ENCODE measurements at places on chromosomes 4 and X.

GRCh38 chrX:154458116-154458953, at the start of gene PLXNA3:
Gene PLXNA3, plus strand, starts transcription at chrX:154458281. Its CDS starts 1,903 bp downstream, at chrX:154460184.
- DNase-seq, result no peak

DNA sequence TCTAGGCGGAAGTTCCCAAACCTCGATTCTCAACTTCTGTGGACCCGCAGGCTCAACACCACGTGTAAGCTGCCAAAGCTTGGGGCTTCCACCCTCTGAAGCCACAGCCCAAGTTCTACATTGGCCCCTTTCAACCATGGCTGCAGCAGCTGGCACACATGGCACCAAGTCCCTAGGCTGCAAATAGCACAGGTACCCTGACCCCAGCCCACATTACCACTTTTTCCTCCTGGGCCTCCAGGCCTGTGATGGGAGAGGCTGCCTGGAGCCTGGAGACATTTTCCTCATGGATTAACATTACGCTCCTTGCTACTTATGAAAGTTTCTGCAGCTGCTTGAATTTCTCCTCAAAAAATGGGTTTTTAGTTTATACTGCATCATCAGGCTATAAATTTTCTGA, 479.5 kb downstream of the PCDH7 start:
- no peak for DNase-seq

- DNase-seq, result peak; percentile 79
These were observed 12.1 kb downstream of the PPA2 start for GRCh38 chr4:105461621-105462382.

DNA sequence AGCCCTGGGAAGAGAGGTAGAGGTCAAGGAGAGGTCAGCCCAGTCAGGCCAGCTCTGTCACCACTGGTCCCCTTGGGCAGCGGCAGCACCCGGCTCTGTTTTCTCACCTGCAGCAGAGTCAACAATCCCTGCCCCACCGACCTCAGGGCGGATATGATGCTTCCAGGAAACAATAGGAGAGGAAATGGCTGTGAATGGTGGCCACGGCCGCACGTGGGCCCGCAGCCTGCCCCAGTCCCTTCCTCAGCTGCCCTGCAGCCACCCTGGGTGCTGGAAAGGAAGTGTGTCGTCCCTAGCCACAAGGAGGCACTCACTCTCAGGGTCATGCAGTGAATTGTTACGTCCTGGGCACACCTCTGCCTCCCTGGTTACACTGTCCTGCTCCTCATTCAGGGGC, 92.5 kb upstream of the ENPP6 start:
- peak; percentile 58 for DNase-seq

- DNase-seq, result no peak
These were observed 23.3 kb downstream of the MECP2 start for GRCh38 chrX:154074199-154074598.

DNA sequence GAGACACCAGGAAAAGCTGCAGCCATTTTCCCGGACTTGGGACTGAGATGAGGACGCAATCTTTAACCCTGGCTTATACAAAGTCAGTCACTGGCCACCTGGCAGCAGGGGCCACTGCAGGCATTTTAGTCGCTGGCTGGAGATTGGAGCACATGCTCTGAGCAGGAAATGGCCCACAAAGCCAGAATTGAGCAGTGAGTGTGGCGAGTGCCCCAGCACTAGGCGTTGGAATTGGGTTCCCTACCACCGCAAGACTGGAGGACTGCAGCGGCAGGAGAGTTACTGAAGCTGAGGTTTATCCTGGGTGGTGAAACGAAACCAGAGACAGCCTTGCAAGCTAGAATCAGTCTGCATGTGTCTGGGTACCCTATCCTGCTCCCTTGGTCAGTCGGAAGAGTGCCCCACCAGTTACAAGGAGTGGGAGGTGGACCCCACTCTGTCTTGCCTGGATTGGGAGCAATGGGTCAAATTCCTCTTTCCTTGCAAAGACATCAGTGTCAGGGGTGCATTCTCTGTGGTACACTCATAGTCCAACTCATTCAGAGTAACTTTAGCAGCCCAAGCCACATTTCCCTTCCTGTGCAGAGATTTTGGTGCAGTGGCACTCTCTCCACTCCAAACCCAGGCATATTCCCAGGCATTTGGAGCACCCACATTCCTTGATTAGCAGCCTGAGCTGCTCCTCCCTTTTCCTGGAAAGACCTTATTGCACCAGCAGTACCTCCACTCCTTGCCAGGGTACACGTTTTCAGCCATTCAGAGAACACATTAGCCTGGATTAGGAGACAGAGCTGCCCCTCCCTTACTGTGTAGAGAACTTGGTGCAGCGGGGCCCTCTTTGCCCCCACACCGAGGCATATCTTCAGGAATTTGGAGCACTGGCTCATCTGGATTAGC, 36.7 kb upstream of the PLK4 start:
- DNase-seq, result no peak

DNA sequence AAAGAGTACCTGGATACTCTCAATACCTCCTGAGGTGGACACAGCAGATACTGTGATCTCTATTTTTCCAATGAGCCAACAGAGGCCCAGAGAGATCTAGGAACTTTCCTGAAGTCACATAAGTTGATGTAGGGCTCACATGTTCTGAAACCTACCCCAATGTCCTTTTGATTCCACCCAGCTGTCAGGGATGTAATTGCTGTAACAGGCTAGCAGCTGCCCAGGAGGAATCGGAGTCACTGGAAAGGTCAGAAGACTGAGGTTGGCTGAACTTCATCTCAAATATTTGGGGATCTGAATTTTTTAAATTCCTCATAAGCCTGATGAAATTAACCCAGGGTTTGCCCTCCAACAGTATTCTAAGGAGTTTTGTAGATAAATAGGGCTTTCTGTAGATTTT, 52.5 kb upstream of the PROM1 start:
- no peak for DNase-seq

DNA sequence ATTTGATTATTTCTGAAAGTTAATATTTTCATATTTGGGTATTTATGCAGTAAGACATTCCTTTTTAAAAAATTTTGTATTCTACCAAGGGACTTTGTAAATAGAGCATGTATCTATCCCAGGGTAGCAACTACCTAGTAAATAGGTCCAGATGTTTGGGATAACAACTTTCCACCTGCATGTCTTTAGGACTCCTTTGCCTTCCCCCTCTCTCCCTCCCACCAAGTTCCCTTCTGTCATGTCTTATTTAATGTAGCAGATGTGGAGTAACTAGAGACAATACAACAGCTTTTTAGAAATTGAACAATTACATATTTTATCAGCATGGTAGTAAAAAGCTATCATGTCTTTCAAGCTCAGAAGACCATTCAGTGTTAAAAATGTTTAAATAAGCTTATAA, 821.0 kb downstream of the C4orf33 start:
- DNase-seq, result no peak

DNA sequence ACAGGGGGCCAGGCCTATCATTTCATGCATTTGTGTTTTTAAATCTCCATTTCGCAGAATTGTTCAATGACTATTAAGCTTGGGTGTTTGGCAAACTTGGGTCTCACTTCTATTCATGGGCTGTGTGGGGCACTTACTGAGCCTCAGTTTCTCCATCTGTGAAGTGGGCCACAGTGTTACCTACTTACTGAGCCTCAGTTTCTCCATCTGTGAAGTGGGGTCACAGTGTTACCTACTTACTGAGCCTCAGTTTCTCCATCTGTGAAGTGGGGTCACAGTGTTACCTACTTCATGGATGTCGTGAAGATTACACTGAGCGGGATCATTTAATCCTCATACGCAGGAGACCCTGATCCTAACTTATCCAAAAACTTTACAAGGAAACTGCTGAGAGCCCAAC, 115.1 kb upstream of the STX18 start:
- DNase-seq, result no peak

DNA sequence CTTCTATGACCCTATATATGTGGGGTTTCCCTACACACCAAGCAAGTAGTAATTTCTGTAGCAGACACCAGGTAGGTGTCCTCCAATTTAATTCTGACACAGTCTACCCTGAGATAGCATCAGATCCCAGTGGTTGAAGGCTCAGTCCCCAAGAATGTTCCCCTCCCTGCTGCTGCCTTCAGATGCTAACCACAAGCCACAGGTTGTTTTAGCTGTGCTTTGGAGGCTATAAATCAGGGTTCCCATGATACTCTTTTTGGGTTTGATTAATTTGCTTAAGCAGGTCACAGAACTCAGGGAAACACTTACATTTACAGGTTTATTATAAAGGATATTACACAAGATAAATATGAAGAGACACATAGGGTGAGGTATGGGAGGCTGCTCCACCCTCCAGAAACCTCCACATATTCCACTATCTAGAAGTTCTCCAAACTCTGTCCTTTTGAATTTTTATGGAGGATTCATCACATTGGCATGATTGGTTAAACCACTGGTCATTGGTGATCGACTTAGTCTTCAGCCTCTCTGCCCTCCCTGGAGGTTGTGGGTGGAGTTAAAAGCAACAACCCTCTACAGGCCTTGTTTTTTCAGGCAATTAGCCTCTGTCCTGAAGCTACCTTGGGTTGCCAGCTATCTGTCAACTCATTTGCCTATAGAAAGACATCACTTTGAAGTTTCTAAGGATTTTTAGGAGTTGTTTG, 50.8 kb downstream of the GRIA2 start:
- DNase-seq, result no peak

GRCh38 chr4:128869776-128870509, 60.4 kb downstream of the JADE1 start:
- DNase-seq, result no peak

DNA sequence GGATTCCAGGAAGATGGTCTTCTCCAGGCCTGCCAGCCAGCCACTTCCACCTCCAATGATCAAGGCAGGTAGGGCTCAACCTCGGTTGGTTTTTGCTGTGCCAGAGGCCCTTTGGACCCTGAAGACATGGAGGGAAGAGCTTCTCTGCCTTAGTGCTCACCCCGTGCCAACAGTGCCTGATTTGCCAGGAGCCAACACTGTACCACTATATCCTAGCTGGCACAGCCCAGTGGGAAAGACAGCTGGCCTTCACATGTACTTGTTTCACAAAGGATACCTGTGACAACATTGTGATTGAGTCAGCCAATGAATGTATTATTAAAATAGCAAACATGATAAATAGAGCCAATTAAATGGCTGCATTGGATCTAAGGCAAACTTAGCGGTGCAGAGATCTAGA, 51.9 kb upstream of the PRPS1 start:
- DNase-seq, result no peak

DNA sequence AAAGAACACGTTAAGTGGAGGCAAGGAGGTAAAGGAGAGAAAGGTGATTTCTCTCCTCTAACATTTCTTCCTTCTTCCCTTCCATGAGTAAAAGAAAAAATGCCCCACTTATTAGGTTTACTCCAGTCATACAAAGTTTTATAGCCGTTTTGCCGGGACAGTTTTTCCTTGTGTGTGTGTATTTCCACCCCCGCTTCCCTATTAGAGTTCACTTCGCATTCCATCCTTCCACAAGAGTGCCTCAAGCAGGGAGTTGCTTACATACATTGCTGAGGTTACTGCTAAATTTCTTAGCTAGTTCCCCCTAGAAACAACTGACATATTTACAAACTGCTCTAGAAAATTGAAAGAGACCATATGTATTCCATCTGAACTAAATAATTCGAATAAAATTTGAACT, 45.2 kb upstream of the BMP15 start:
- DNase-seq, result no peak

- DNase-seq, result no peak
These were observed 257.1 kb downstream of the BCOR start for GRCh38 chrX:39840581-39841093.
